ENCODE measurements at places on chromosomes 6 and 20.

DNA sequence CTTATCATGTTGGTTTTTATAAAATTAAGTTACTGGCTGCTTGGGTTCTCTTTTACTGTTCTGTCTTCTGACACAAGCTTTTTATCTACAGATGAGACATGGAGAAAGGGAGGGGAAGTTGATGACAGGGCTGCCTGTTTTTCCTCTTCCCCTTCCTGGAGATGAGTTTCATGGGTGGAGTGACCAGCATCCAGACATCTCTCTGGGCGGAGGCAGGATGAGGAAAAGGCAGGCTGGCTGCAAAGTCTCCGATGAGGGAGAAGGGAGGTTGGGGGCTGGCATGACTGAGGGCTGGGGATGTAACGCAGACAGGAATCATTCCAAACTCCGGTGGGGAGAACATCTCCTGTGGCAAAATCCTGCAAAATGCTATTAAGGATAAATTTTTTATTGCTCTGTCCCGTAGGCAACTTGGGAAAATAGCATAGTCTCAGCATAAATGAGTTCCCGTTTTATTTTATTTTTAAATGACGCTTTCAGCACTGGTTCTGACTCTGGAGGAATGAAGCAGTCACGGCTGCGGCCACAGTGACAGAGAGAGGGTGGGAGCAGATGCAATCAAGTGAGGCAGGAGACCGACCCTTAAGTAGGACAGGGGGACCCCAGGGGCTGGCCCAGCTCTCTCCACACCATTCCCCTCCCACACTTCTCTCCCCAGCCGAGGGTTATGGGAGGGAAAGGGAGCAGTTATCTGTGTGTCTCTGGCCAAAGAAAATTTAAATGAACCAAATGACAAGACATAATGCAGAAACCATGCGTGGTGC, 108.8 kb upstream of the PMEPA1 start:
- no peak for DNase-seq

GRCh38 chr20:22492497-22492896, 91.9 kb downstream of the FOXA2 start:
- no peak for DNase-seq

DNA sequence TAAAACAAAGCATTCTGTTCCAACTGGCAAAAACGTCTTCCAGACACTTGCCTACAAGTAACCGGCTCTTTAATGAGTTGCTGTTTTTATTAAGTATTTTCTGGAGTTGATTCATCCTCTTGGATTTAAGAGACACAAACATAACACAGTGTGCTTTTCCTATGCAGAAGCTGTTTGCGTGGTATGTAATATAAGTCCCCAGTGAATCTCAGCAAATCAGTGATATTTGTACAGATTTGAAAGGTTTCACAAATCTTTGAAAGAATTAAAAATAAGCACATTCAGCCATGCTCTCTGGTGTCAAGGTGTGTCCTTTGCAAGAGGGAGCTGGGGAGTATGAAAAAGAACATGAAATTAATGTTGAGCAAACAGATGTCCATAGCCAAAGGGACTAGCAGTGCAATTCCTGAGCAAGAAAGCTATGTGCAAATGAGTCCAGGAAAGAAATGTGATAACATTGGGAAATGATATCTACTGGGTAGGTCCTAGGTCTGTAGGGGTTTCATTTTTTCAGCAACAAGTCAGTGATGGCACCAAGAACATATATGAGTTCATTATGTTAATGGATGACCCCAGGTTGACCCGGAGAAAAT, 170.1 kb upstream of the PHACTR1 start:
- DNase-seq, result no peak

GRCh38 chr6:56575736-56576135, 67.0 kb downstream of the DST start:
- no peak for DNase-seq

- DNase-seq, result no peak
Measured at GRCh38 chr20:10521068-10521831, 86.1 kb downstream of the SLX4IP start.

All from right forelimb (tissue), 1 donor.